ENCODE measurements at places on chromosomes 7 and 10. TPM values are rescaled to one million over a fixed set of nuclear protein-coding genes. Genes with fewer than 3 reads are reported as not detected.
A peak's percentile ranks its signal among the peaks of the same experiment; 100 is the strongest.

- no peaks in the 10 kb centered on the region for H3K36me3 ChIP-seq
- no peaks in the 10 kb centered on the region for H3K4me1 ChIP-seq
- no peak overlapping the region for H3K27ac ChIP-seq
Measured at GRCh38 chr10:89668386-89669071, 23.5 kb upstream of the PANK1 start.

DNA sequence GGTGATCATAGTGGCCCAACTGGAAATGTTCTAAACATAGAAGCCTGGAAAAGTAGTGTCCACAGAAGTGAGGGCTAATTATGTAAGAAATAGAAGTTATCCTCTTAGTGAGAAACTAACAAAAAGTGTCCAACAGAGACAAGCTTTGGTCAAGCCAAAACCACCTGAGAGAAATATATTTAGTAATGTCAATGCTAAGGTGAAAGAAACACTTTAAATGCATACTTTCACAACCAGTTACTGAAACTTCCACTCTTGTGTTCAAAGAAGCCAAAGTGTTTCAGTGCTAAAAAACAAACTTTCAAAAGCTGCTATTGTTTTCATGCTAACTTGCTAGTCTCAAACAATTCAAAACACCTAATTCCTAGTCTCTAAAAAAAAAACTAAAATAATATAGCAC is 18.1 kb downstream of the RAB11FIP2 start:
- H3K27me3 ChIP-seq = no peaks in the 10 kb centered on the region
- DNase-seq = no peak
- H3K4me1 ChIP-seq = peaks cover 4% of the 10 kb centered on the region
- peaks cover 7% of the 10 kb centered on the region for H3K36me3 ChIP-seq
- H3K4me3 ChIP-seq = no peak overlapping the region

CYP26C1 gene
- 0.05 TPM for total RNA-seq

DNA sequence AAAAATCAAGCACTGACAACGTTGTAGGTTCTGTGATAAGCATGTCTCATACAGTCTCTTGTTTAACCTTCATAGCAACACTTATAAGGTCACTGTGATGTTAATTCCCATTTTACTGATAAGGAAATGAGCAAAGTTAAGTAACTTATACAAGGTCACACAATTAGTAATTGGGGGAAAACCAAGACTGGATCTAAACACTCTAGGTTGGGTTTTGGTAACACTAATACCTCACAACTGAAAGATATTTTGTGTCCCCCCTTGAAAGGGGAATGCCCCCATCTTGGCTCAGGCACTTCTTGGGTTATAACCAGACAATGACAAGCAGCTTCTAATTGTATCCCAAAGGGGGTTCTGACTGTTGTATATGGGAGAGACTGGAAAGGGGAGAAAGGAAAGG is 36.0 kb upstream of the ABCB4 start:
- H3K4me3 ChIP-seq = no peak overlapping the region
- peaks cover 9% of the 10 kb centered on the region for H3K4me1 ChIP-seq
- no peak for DNase-seq
- H3K27me3 ChIP-seq = no peaks in the 10 kb centered on the region

- no peaks in the 10 kb centered on the region for H3K4me1 ChIP-seq
- no peaks in the 10 kb centered on the region for H3K36me3 ChIP-seq
- no peak overlapping the region for H3K4me3 ChIP-seq
- no peak for DNase-seq
- H3K27me3 ChIP-seq = peaks cover 27% of the 10 kb centered on the region
Measured at GRCh38 chr10:132527339-132528063, 10.1 kb upstream of the INPP5A start.

DNA sequence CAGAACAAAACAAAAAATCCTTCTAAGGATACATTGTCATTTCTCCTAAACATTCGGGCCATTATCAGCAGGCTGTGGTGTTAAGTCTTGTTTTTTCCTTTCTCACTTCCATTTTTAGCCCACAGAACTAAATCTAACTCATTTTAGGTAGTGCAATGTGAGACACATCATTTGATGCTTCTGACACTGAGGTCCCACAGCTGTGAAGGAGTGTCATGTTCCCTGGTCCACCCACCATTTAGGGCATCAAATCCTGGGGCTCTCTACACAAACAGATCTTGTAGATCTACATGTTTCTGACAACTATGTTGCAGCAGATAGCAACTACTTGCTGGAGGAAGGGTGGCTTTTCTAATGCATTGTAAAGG is 232.5 kb upstream of the IGFBP3 start:
- DNase-seq = no peak
- H3K27ac ChIP-seq = peak overlapping the region; percentile 50
- no peaks in the 10 kb centered on the region for H3K27me3 ChIP-seq
- H3K4me3 ChIP-seq = no peak overlapping the region
- peaks cover 4% of the 10 kb centered on the region for H3K4me1 ChIP-seq

DNA sequence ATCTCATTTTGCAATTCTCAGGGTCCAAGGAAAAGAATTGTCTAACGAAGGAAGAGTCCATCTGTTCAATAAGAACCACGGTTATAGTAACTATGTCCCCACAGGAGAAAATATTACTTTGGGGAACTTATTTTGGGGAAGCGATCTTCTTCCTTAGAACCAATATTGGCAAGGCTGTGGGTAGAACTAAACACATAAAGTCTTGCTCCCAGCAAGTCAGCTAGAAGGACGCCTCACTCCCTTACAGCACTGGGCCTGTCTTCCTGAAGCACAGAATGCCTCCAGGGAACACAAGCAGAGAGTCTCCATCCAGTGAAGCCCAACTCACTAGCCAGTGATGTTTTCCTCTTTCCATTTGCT is 30.2 kb downstream of the C10orf71 start:
- no peak for DNase-seq
- no peaks in the 10 kb centered on the region for H3K36me3 ChIP-seq
- no peaks in the 10 kb centered on the region for H3K27me3 ChIP-seq
- H3K4me3 ChIP-seq = no peak overlapping the region
- no peak overlapping the region for H3K27ac ChIP-seq

- H3K4me3 ChIP-seq = peak overlapping the region; percentile 18
- peaks cover 83% of the 10 kb centered on the region for H3K36me3 ChIP-seq
- H3K4me1 ChIP-seq = peaks cover 94% of the 10 kb centered on the region
- peak; percentile 73 for DNase-seq
Measured at GRCh38 chr7:50369143-50370026, 64.9 kb downstream of the IKZF1 start.

PCGF5 gene
- 45.7 TPM for total RNA-seq

POLL gene
- total RNA-seq = 30.5 TPM

PPIF gene
- 144 TPM for total RNA-seq

DNA sequence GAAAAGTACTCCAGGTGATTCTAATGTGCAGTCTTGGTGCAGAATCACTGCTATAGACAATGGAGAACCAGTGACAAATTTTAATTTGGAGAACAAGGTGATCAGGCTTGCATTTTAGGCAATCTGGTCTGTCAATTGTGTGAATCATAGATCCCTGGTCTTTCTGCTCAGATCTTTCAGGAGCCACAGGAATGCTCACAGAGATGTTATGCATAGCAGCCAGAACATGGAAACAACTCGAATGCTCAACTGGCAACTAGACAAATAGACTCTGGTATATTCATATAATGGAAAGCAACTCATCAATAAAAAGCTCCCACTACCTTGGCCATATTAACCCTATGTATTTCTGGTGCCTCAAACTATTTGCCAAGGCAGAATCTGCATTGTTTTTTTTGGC is 209.1 kb downstream of the PHF14 start:
- H3K27me3 ChIP-seq = peaks cover 5% of the 10 kb centered on the region
- H3K27ac ChIP-seq = no peak overlapping the region
- H3K4me3 ChIP-seq = no peak overlapping the region
- H3K36me3 ChIP-seq = no peaks in the 10 kb centered on the region
- peaks cover 2% of the 10 kb centered on the region for H3K4me1 ChIP-seq

DNA sequence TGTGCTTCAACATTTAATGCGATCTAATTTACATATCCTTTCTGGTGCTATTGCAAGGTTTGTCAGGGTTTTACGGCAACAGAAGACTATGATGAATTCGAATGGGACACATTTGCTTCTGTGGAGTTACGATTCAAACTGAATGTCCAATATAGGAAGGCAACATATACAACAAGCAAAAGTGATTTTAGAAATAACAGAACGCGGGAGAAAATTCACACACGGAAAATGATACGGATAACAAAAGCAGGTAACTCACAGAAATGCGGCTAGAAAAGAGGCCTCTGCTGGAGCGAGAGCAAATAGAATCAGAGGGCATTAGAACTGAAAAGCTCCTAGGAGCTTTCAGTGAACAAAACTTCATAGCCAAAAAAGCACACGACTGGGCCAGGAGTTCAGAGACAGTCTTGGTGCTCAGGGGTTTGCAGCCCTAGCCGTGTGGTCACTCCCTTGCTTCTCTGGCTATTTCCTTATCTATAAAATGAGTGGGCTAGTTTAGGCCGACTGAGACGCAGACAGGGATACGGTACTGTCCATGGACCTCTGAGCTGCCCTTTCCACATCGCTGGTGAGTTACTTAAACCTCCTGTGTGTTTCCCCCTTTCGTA is 557 bp upstream of the TAX1BP1 start:
- peak overlapping the region; percentile 98 for H3K27ac ChIP-seq
- peak overlapping the region; percentile 87 for H3K4me3 ChIP-seq
- DNase-seq = no peak
- no peaks in the 10 kb centered on the region for H3K27me3 ChIP-seq
- H3K36me3 ChIP-seq = peaks cover 5% of the 10 kb centered on the region

- H3K4me3 ChIP-seq = no peak overlapping the region
- H3K27me3 ChIP-seq = peaks cover 41% of the 10 kb centered on the region
- no peak for DNase-seq
Measured at GRCh38 chr7:51312951-51313737, 3.5 kb downstream of the COBL start.

GRCh38 chr7:72028267-72028666 is 383.9 kb downstream of the CALN1 start:
- no peaks in the 10 kb centered on the region for H3K4me1 ChIP-seq
- DNase-seq = no peak
- H3K27ac ChIP-seq = no peak overlapping the region

EIF5AL1 gene
- 1.1 TPM for total RNA-seq

GRCh38 chr10:113520690-113521474 is 32.0 kb upstream of the HABP2 start:
- H3K4me3 ChIP-seq = no peak overlapping the region
- DNase-seq = peak; percentile 50
- peaks cover 22% of the 10 kb centered on the region for H3K27me3 ChIP-seq
- no peaks in the 10 kb centered on the region for H3K36me3 ChIP-seq
- H3K27ac ChIP-seq = no peak overlapping the region

DNA sequence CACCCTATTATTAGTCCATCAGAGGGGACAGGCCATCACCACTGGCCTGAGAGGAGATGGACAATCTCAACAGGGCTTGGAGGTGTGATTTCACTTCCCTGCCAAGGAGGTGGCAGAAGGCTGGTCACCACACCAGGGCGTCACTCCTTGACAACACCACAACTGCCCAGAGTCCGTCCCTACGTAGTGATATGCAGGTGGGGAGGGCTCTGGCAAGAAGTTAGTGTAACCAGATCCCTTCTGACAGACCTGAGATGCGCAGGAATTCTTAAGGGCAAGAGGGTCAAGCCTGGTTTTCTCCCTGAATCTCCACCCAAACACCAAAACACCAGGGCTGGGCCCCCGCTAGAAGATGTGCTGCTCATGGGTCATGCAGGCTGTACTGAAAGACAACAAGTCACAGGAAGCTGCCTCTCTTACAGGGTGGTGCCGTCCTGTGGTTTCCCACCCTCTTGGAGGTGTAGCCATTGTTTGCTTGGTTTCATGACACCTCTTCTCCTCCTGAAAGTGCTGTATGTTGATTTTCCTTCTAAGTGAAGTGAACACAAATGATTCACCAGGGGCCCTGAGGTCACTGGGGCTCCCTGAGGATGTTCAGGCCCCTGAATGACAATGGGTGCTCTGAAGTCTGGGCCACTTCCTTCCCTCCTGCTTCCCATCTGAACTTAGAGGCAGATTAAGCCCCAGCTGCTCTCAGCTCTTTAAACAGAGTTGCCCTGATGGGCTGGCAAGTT is 27.1 kb downstream of the ATXN7L1 start:
- peaks cover 6% of the 10 kb centered on the region for H3K36me3 ChIP-seq
- peak overlapping the region; percentile 85 for H3K27ac ChIP-seq
- peak overlapping the region; percentile 27 for H3K4me3 ChIP-seq
- H3K4me1 ChIP-seq = peaks cover 41% of the 10 kb centered on the region
- H3K27me3 ChIP-seq = no peaks in the 10 kb centered on the region

DNA sequence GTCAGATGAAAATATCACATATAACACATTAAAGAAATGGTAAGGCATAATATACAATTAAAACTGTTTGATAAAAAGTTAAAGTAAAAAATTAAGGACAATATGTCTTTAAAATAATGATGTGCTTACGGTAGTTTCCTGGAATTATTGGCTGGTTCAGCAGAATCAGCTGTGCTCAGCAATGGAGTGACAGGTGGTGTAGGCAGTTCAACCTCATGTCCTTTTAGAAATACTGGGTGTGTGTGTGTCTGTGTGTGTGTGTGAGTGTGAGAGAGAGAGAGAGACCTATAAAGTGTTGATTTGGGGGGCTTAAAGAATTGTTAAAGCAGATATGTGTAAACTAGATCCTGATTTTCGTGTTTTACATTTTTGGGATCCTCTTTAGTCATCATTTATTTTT is 141.2 kb downstream of the ADAM22 start:
- H3K27ac ChIP-seq = no peak overlapping the region
- peaks cover 11% of the 10 kb centered on the region for H3K4me1 ChIP-seq
- H3K36me3 ChIP-seq = peaks cover 4% of the 10 kb centered on the region
- no peaks in the 10 kb centered on the region for H3K27me3 ChIP-seq
- H3K4me3 ChIP-seq = no peak overlapping the region

Measured in activated CD8-positive, alpha-beta memory T cell treated with anti-CD3 and anti-CD28 coated beads, Interleukin-2, amount 10 ng/mL, durations not matched to agents 7 days and 5 days (primary cell).